ENCODE measurements at places on chromosomes 6 and 20. TPM values are rescaled to one million over a fixed set of nuclear protein-coding genes. Genes with fewer than 3 reads are reported as not detected.

Gene BEND3
- 2.9 TPM for total RNA-seq

Gene SIRPG
- total RNA-seq: not detected

Gene BTNL2
- total RNA-seq: not detected

Gene RFX6
- total RNA-seq: not detected

DNA sequence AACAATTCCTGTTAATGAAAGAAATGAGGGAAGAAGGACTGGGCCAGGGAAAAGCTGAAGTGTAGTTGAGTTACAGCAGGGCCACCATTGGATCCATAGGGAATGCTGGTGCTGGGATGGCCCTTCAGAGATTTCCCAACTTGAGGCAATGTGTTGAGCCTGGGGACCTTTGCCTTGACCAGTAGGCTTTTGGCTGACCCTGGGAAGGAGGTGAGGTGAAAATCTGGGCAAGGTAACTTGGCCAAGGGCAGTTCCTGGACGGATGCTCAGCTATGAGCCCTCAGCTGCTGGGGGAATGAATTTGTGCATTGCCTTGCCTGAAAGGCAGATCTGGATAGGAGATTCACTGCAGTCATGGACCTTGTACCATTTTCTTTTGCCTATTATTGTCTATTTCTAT, 20.4 kb downstream of the UTRN start:
- no peak for DNase-seq

- DNase-seq: no peak
These were observed 91.4 kb downstream of the RREB1 start for GRCh38 chr6:7198833-7199800.

DNA sequence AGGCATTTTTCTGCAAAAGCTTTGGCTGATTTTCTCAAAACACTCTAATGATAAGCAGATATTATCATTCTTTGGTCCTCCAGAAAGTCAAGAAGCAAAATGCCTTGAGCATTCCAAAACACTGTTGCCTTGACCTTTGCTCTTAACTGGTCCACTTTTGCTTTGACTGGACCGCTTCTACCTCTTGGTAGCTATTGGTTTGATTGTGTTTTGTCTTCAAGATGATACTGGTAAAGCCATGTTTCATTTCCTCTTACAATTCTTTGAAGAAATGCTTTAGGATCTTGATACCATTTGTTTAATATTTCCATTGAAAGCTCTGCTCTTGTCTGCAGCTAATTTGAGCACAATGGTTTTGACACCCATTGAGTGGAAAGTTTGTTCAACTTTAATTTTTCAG, 35.6 kb upstream of the SDHAF4 start:
- DNase-seq: no peak

- no peak for DNase-seq
These were observed 116.6 kb downstream of the CRYBG1 start for GRCh38 chr6:106477146-106477545.

DNA sequence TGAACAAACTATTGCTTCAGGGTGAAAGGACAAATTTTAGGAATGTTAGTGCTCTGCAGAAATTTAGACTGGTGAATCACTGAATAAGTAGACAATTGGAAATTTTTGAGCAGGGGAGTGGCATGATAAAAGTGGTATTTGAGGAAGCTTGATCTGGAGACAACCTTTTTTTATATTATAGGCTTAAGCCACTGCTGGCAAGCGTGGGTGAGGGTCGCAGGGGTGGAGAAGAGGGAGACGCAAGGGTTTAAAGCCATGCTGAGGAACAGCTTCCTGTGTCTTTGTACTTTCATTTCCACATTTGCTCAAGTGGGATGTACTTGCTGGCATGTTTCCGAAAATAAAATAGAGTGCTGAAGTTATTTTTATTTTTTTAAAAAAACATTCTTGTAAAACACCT, 23.7 kb downstream of the NCOA7 start:
- DNase-seq: no peak

- DNase-seq: no peak
These were observed 51.1 kb upstream of the TRDN start for GRCh38 chr6:123687864-123688263.

- DNase-seq: peak; percentile 75
These were observed 35.9 kb upstream of the RAB23 start for GRCh38 chr6:57257911-57258541.
